ENCODE measurements at places on chromosomes 5 and 9. TPM values are rescaled to one million over a fixed set of nuclear protein-coding genes. Genes with fewer than 3 reads are reported as not detected.

DNA sequence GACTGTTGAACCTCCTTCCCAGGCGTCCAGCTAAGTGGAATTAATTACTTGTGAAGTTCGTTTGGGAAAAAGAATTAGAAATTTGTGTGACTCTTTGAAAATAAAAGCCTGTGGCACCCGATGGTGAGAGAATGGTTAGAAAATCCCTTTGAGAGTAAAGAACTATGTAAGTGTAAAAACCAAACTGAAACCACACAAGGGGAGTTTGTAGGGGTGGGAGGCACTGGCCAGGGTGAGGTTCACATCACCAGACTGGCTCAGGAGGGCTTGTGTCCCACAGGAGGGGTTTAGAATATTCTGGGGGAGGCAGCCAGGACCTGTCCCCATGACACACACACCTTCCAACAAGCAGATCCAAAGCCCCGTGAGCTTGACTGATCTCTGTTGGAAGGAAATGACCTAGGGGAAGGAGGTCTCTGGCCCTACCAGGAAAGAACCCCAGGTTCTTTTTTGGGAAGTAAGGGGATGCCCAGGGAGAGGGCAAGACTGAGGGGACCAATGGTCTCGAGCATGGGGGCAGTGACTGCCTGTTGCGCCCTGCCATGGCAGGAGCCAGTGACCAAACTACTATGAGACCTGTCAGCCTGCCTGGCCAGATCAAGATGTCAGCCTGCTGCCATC lies 4.3 kb downstream of the SPATA24 start:
- DNase-seq: no peak

Gene SPOCK1
- total RNA-seq: 24.3 TPM

DNA sequence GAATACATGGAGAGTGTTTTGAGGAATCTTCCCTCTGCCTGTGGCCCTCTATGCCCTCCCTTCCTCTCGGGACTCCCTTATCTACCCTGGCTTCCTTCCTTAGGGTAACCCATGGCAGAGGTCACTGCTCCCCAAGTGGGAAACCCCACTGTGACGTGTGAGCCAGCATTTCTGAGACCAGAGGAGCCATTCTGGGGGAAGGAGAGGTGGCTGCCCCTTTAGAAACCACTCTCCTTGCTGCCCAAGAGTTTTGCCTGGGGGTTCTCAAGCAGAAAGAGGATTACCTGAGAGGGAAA lies 23.1 kb downstream of the CCNJL start:
- no peak for DNase-seq

DNA sequence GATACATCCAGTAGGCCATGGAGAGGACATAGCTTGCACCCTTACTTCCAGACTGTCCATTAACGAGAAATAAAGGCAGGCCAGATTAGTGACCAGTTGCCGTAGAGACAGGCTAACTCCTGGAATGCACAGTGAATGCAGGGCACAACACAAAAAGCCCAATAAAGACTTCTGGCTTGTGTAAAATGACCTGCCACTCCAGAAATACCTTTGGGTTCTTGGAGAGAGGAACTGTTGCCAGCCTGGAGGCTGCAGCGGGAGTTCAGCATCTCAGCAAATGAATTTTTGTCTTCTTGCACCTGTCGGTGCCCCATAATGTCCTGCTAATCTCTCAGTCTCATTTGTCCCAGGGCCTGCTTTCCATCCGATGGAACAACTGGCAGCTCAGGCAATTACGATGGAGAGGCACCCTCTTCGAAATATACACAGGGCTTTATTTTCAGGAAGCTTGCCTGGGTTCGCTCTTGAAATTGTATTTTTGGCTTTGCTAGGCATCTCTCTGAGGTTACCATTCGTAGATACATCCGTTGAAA lies 538.8 kb upstream of the ZNF462 start:
- no peak for DNase-seq

- no peak for DNase-seq
Observed at GRCh38 chr5:159342840-159343239, 12.6 kb upstream of the IL12B start.

GRCh38 chr5:159734366-159734765 lies 181.9 kb upstream of the ADRA1B start:
- no peak for DNase-seq

- DNase-seq: no peak
Observed at GRCh38 chr9:15837079-15837679, 284.3 kb downstream of the CCDC171 start.

- no peak for DNase-seq
Observed at GRCh38 chr5:147852365-147852764, 20.9 kb upstream of the SPINK1 start.

- DNase-seq: no peak
Observed at GRCh38 chr9:80556631-80557030, 984.9 kb downstream of the TLE4 start.

Gene IFNA21
- not detected for total RNA-seq

Gene PHPT1
- 52.5 TPM for total RNA-seq

DNA sequence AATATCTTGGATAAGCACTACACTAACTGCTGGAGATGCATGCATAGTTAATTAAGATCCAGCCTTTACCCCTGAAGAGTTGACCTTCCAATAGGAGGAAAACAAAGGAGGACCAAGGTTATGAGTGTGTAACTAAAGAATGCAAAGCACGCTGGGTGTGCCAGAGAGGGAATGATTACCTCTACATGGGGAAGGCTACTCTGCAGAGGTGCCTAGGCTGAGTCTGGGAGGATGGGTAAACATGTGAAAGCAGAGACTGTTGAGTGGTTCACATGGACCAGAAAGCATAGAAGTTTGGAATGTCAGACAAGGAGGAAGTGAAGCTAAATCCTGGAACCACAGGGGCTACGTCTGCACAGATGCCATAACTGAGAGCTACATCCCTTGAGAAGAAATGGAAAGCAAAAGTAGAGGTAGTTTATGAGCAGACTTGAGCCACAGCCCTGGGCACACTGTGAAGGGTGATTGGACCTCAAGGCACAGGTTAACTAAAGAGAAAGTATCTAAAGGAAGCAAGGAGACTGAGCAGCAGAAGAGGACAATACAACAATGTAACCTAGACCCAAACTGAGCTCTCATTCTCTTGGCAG lies 176.2 kb downstream of the DENND1A start:
- no peak for DNase-seq

DNA sequence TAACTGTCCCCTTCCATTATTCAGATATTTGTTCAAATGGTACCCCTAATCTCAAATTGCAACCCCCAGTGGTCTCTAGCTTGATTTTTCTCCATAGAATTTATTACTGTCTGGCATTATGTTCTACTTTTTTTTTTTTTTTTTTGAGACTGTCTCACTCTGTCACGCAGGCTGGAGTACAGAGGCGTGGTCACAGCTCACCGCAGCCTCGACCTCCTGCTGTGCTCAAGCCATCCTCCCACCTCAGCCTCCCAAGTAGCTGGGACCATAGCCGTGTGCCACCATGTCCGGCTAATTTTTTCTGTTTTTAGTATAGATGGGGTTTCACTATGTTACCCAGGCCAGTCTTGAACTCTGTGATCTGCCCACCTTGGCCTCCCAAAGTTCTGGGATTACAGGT lies 2.0 kb upstream of the REEP5 start:
- no peak for DNase-seq

DNA sequence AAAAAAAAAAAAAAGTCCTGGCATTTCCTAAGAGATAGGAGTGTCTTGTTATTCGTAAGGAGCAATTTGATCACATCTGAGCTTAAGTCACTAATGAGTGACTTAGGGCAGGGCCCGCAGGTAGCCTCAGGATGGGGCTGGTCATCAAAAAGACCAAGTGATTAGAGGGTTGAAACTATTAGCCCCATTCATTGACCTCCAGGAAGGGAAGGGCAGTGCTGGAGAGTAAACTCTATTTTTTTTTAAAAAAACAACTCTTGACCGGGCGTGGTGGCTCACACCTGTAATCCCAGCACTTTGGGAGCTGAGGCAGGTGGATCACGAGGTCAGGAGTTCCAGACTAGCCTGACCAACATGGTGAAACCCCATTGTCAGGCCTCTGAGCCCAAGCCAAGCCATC lies 46.2 kb upstream of the IQGAP2 start:
- no peak for DNase-seq

GRCh38 chr5:141508798-141509611 lies 20.1 kb downstream of the PCDHGC5 start:
- peak; percentile 49 for DNase-seq

DNA sequence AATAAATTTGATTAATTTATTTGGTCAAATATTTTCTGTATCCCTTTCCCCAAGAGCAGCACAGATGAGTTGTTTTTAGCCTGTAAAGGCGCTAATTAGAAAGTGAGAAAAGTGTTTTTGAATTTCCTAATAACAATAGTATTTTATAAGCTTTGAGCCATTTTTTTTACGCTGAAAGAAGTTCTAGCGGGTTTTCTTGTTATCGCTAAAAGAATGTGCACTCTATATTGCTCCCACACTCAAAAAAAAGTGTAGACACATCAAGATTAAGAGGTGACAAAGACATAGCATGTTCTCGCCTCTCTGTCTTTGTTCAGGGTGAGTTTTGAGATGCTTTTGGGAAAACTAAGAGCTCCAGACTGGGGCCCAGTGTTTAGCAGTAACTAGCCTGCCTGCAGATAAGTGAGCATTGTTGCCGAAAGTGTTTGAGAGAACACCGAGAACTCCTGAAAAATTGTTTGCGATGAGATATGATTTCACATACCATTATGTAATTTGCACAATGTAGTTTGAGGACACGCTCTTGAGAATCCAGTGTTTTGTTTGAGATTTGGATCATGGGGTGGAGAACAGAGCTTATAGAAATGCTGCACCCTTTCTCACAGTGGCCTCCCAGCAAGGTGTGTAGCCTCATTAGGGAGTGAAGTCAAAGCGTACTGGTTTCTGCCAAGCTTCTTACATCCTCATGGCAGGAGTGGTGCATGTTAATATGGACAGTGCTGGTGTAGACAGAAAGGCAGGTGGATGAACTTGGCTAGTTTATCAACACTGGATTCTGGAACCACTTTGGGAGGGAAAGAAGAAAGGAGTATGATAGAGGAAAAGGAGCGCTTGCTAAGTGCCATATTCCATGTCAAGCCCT lies 1.5 kb downstream of the F2R start:
- DNase-seq: no peak

DNA sequence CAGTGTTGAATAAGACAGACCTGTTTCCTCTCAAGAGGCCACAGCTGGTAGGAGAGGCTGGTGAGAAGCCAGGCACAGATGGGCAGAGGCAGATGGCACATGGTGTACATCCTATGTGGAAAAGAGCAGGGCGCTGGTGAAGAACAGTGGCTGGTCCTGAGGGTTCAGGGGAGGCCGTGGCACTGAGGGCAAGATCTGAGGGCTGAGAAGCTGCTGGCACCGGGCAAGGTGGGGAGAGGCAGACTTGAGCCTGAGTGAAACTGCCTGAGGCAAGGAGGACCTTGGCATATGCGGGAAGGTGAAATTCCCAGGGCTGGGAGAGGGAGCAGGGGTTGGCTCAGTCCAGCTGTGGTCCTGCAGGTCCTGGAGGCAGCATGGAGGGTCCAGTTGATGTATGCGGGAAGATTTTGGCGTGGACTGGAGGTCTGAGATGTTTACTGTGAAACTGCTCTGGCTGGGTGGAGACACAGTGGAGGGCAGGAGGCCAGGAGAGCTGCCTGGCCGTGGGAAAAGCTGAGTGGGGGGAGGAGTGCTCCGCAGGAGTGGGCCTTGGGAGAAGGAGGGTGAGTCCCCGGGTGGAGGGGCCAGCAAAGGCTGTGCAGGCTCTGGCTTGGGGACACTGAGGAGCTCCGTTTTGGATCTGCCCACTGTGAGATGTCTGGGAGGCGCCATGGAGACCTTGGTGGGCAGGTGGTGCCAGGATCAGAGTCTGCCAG lies 2.6 kb downstream of the MAN1B1 start:
- no peak for DNase-seq

GRCh38 chr5:142316051-142316450 lies 8.8 kb downstream of the SPRY4 start:
- DNase-seq: no peak

GRCh38 chr5:132639706-132640130 lies 18.3 kb upstream of the IL13 start:
- DNase-seq: no peak
